Dermis microvascular lymphatic vessel endothelial cell (primary cell): ENCODE measurements at places on chromosomes 13 and 19. TPM values are rescaled to one million over a fixed set of nuclear protein-coding genes. Genes with fewer than 3 reads are reported as not detected.

Gene STK24
- 34.0 and 42.2 TPM in 2 replicates for total RNA-seq

Gene PGLYRP1
- total RNA-seq, result not detected in 2 replicates

DNA sequence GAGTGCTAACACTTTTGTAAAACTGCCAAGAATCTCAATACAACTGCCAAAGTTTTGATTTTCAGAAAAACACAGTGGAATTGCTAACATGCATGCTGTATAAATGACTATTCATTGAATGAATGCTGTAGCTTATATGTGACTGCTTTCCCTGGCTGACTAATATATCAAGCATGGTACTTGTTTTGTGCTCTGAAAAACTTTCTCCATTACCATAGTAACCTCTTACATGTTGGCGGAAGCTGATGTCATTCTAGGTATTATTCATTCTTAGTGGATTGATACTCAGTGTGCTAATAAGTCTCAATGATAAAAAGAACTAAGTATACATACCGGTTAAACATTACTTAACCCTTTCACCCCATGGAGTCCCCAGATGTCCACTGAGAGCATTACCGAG, 166.1 kb upstream of the MYO16 start:
- no peak for DNase-seq

DNA sequence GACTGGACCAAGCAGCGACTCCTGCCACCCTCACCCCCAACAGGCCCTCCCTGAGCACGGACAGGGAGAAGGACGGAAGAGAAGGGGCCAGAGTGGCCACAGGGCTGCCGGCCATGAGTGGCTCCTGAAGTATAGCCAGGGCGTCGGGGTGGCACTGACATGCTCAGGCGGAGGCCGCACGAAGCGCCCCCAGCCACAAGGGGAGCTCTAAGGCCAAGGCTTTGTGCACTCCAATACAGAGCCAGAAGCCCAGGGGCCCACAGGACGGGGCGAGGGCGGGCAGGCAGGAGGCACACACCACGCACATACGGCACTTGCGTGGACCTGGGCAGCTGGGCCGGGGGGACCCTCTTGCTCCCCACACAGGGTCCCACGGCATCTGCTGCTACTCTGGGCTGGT, 52.0 kb downstream of the KLF2 start:
- DNase-seq, result no peak
